ENCODE measurements at places on chromosomes 1 and 21. TPM values are rescaled to one million over a fixed set of nuclear protein-coding genes. Genes with fewer than 3 reads are reported as not detected.

DNA sequence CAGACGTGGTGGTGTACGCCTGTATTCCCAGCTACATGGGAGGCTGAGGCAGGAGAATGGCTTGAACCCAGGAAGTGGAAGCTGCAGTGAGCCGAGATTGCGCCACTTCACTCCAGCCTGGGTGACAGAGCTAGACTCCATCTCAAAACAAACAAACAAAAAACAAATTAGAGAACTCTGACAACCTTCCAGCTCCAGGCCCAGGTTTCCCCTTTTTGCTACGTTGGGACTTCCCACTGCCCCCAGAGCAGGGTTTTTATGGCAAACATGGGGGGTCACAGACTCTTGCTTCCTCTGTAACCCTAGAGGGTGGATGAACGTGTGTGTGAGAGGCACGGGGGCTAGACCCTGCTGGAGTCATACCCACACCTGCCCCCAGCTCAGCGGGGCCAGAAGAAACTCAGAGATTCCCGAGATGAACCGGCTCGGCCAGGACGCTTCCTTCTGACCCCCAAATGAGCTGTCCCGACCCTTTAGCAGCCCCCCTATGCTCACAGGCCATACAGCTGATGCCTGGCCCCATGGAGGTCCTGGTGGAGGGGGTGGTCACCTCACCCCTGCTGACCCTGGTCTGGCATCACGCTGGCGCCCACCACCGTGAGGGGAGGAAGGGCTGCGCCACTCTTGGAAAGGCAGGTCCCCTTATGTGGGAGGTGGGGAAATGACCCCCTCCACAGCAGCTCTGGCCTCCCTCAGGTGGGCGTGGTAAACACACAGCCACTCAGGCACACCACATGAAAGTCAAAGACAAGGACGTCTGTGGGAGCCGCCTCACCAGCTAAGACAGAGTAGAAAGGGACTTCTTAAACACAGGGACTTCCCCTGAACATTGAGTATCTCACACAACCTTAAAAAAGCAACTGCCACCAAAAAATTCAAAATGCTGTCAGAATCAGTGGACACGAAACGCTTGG, 7.1 kb downstream of the GPR157 start:
- peaks cover 36% of the 10 kb centered on the region for H3K4me1 ChIP-seq
- H3K27ac ChIP-seq = no peak overlapping the region
- DNase-seq = no peak
- H3K27me3 ChIP-seq = no peaks in the 10 kb centered on the region

GRCh38 chr1:239184561-239185244, 201.7 kb upstream of the CHRM3 start:
- no peak overlapping the region for H3K27ac ChIP-seq
- no peak for DNase-seq
- no peaks in the 10 kb centered on the region for H3K4me1 ChIP-seq
- H3K4me3 ChIP-seq = no peak overlapping the region
- no peaks in the 10 kb centered on the region for H3K27me3 ChIP-seq

- peaks cover 62% of the 10 kb centered on the region for H3K27me3 ChIP-seq
- no peak overlapping the region for H3K4me3 ChIP-seq
- H3K36me3 ChIP-seq = no peaks in the 10 kb centered on the region
- peaks cover 47% of the 10 kb centered on the region for H3K4me1 ChIP-seq
- no peak overlapping the region for H3K27ac ChIP-seq
Observed at GRCh38 chr1:90720145-90720636, 3.1 kb upstream of the BARHL2 start.

DNA sequence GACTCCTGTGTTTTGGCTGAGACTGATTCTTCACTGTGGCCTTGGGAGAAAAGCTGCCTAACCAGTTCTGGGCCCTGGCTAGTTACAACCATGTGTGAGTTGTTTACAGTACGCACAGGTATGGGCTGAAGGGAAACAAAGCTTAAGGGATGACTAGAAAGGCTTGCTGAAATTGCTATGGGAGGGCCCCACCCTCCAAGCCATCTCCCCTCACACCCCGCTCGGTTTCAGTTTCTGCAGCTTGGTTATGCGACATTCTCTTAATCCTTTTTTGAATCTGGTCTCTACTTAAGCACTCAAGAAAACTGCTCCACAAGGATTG, 43.1 kb downstream of the PBX1 start:
- peak overlapping the region; percentile 92 for H3K27ac ChIP-seq
- H3K36me3 ChIP-seq = no peaks in the 10 kb centered on the region
- peaks cover 64% of the 10 kb centered on the region for H3K4me1 ChIP-seq
- no peaks in the 10 kb centered on the region for H3K27me3 ChIP-seq
- no peak overlapping the region for H3K4me3 ChIP-seq
- peak; percentile 86 for DNase-seq

GRCh38 chr1:34286511-34286910, 109.8 kb downstream of the C1orf94 start:
- no peak overlapping the region for H3K4me3 ChIP-seq
- no peaks in the 10 kb centered on the region for H3K27me3 ChIP-seq
- no peaks in the 10 kb centered on the region for H3K4me1 ChIP-seq
- no peak overlapping the region for H3K27ac ChIP-seq
- no peak for DNase-seq

DNA sequence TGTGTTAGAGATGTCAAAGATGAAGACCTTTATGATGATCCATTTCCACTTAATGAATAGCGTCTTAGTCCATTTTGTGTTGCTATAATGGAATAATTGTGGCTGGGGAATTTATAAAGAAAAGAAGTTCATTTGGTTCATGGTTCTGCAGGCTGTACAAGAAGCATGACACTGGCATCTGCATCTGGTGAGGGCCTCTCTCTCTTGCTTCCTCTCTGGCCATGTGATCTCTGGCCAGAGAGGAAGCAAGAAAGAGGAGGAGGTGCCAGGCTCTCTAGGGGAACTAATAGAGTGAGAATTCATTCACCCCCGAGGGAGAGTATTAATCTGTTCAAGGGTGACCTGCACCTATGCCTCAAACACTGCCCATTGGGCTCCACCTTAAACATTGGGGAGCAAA, 242.8 kb downstream of the DISC1 start:
- H3K27ac ChIP-seq = no peak overlapping the region
- H3K4me3 ChIP-seq = no peak overlapping the region
- peaks cover 16% of the 10 kb centered on the region for H3K4me1 ChIP-seq
- H3K27me3 ChIP-seq = no peaks in the 10 kb centered on the region

DNA sequence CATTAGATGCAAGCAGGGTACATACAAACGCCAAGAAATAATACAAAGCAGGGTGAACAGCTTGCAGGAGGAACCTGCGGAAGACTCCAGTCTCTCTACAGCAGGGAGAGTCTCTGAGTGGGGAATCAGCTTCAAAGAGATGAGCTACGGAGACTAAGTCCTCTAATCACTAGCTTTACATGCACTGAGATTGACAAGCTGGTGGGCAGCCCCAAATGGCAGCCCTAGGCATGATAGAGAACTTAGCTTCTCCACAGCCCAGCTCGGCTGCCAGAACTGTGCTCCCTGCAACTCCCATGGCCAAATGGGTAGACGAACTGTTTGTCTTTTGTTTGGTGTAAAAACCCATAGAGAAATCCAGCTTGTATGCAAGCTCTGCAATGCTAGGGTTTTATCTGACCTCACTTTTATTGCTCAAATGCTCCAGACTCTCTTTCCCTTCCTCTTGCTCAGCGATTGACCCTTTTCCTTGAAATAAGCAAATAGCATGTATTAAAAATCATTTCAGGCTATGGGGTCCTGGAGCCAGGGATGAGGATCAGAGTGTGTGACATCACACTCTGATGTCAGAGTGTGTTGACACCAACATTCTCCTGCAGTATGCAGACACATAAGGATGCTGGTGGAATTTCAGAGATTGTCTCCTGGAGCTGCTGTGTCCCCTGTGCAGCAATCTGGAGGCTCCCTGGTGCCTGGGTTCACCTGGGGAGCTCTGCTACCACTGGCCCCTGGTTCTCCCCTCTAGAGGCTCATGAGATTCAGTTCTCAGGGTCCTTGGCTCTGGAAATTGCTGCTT, 238.5 kb downstream of the TTLL7 start:
- DNase-seq = no peak
- H3K27me3 ChIP-seq = no peaks in the 10 kb centered on the region
- H3K4me3 ChIP-seq = no peak overlapping the region
- no peak overlapping the region for H3K27ac ChIP-seq
- H3K4me1 ChIP-seq = no peaks in the 10 kb centered on the region

DNA sequence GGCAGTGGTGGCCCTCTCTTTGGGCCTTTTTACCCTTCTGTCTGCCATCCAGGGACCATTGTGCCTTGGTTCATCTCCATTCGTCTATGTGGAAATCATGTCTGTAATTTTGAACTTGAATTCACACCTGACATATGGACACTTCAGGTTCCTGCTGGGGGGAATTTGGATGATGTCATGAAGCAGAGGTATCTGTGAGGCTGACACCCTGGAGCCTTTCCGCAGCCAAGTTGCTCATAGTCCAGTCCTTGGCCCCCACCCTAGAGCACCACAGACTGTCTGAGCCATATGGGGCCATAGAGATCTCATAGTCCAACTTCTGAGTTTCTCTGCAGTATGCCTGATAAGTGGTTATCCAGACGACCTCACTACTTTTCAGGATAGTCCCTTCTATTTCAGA, 147.7 kb upstream of the CACNA1E start:
- DNase-seq = no peak
- no peaks in the 10 kb centered on the region for H3K27me3 ChIP-seq
- H3K4me3 ChIP-seq = no peak overlapping the region
- no peak overlapping the region for H3K27ac ChIP-seq

GRCh38 chr1:23638188-23638619, 53.4 kb upstream of the RPL11 start:
- H3K36me3 ChIP-seq = no peaks in the 10 kb centered on the region
- peaks cover 11% of the 10 kb centered on the region for H3K4me1 ChIP-seq
- H3K27me3 ChIP-seq = no peaks in the 10 kb centered on the region
- H3K27ac ChIP-seq = peak overlapping the region; percentile 50
- H3K4me3 ChIP-seq = no peak overlapping the region

DNA sequence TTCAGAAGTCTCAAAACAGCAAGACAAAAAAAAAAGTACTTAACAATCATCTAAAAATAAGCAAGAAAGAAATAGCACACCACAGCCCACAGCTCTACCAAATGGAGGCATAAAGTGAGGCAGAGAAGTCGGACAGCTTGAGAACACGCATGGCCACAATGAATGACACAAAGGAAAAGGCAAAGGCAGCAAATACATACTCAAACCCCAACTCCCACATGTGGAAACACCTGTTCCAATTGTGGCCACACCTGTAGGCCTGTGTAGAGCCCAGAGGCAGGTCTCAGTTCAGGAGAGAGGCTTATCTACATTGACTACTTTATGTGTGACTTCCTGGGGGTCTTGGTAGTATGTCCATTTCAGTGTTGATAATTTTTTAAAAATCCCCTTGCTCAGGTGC, 543.5 kb downstream of the LMO4 start:
- no peaks in the 10 kb centered on the region for H3K36me3 ChIP-seq
- no peak overlapping the region for H3K27ac ChIP-seq
- DNase-seq = no peak
- H3K27me3 ChIP-seq = no peaks in the 10 kb centered on the region
- no peaks in the 10 kb centered on the region for H3K4me1 ChIP-seq
- no peak overlapping the region for H3K4me3 ChIP-seq

DNA sequence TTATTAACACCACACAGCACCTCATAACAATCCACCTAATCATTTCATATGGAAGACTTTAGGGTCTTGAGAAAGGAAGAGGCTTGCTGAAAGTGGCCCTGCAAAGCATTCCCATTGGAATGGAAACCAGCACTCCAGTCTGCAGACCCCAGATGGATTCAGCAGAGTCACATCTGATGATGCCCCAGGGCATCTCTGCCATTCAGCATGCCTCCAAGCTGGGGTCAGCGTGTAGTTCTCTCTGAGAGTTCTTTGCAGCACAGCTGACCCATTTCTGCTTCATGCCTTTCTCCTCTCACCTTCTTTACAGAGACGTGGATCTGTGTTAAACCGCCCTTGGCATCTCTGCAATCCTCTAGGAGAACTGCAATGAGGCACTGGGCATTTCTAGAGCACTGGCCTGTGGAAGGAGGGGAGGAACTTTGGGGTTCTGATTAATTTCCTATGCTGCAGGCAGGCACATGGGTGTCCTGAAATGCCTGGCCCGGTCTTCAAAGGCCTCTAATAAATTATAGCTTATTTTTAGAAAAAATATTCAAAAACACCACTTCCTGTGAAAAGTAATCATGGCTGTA, 2.6 kb upstream of the LUZP1 start:
- no peaks in the 10 kb centered on the region for H3K36me3 ChIP-seq
- H3K4me1 ChIP-seq = peaks cover 15% of the 10 kb centered on the region
- H3K27ac ChIP-seq = no peak overlapping the region

Gene RNU1-4
- under 0.01 TPM for total RNA-seq

Gene OR6N1
- total RNA-seq = not detected

Gene DCAF8
- total RNA-seq = 221 TPM

Gene C2CD2
- total RNA-seq = 17.3 TPM

Gene ENAH
- total RNA-seq = 31.4 TPM

Gene TNFRSF9
- total RNA-seq = not detected

Gene BGLAP
- 1.3 TPM for total RNA-seq

Gene EXTL1
- not detected for total RNA-seq

Gene SOD1
- 331 TPM for total RNA-seq

Gene DNASE2B
- not detected for total RNA-seq

Gene AUNIP
- total RNA-seq = not detected
